ENCODE measurements at places on chromosomes 6 and 20.

GRCh38 chr20:63501818-63502670, 3.2 kb upstream of the EEF1A2 start:
- DNase-seq, result no peak

DNA sequence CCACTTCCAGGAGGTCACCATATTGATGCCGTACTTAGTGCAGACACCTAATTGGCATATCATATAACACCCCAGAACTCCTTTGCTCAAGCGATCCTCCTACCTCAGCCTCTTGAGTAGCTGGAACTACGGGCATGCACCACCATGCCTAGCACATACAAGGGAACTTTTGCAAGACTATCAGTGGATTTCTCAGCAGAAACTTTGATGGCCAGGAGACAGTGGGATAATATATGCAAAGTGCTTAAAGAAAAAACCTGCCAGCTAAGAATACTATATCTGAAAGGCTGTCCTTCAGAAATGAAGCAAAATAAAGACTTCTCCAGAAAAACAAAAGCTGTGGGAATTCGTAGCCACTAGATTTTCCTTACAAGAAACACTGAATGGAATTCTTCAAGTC, 387.1 kb downstream of the DHX35 start:
- DNase-seq, result no peak

GRCh38 chr6:89047473-89047872, 33.1 kb upstream of the PNRC1 start:
- no peak for DNase-seq

DNA sequence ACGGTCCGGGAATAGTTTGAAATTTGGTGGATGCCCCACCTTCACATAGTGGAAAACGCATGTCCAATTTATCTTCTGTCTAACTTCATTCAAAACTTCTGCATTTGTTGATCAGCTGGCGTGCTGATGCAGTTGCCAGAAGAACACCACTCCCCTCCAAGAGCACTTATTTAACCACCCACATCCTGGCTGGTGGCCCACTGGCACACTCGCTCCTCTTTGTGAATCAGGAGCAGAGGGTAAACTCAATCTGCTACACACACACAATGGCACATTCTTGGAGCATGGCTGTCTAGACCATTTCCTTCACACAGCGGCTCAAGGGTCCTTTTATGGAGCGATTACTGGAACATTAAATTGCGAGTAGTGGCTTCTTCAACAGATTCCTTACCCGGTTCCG, 55.1 kb upstream of the CEP162 start:
- no peak for DNase-seq

- DNase-seq, result no peak
Observed at GRCh38 chr6:133099573-133099972, 141.6 kb upstream of the EYA4 start.

DNA sequence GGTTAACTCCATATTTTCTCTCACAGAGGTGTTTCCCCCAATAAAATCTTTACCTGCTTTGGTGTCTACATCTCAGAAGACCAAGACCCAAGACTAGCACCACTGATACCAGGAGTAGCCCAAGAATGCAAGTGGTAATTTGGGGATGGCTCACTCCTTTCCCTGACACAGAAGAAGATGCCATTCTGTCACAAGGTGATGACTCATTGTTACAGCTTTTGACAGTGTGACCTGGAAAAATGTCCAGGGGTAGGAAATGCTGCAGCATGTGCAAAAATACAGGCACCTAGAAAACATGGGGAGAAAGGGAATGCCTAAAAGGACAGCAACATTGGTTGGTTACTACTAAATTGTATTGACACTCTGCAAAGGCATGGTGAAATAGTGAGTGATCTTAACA, 254.0 kb upstream of the GJE1 start:
- no peak for DNase-seq

- DNase-seq, result no peak
Observed at GRCh38 chr6:85404564-85405174, 45.2 kb upstream of the NT5E start.

DNA sequence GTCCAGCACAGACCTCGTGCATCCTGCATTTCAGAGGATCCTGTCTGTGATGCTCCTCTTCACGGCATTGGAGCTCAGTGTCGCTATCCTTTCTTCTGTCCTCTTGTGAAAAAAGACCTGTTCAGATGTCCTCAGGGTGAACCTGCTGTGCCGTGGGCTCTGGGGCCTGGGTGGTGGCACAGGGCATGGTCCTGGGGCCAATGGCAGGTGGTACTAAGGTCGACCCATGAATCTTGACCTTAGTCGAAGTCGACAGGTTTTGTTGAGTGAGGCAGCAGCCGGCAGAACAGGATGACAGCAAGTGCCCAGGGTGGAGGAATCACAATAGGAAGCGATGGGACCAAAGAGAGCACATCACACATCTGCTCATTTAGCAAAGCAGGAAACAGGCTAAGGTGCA, 22.0 kb upstream of the MAS1L start:
- DNase-seq, result no peak

- no peak for DNase-seq
Observed at GRCh38 chr6:85465762-85466161, 15.9 kb downstream of the NT5E start.

- no peak for DNase-seq
Observed at GRCh38 chr6:98092331-98092730, 742.0 kb upstream of the POU3F2 start.

GRCh38 chr6:46655803-46656202, 3.0 kb downstream of the SLC25A27 start:
- no peak for DNase-seq

DNA sequence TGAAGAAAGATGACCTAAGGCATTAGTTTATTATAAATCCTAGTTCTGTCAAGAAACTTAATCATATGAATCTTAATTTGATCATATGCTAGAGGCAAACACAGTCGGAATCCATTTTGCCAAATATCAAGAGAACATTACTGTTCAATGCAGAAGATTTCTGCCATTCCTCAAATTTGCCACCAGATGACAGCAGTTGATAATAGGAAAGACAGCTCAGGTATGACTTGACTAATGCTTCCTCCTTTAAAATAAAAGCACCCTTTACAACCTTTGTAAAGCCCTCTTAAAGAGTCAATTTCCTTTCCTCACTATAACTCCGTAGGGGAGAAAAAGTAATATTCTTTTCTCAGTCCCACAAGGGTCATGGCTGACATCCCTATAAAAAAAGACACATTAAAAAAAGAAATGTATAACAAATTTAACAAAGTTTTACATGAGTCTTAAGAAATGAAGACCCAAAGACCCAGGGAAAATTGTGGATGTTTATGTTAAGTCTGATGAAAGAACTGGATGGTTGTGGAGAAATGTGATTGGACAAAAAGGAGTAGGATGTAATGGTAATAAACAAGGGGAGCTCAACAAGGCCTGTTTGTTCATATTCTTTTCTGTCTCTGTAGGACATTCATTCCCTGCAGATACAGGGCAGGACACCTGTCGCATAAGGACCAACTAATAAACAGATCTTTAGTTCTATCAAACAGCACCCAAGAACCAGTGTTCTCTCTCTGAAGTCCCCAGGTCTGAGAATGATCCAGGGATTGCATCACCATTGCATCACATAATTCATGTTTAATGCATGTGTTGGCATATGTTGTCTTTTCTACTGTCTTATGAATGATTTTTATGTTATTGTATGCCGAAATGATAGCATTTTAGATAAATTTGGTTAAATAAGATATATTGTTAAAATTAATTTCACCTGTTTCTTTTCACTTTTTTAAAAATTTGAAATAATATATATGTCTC, 23.0 kb upstream of the IL17A start:
- no peak for DNase-seq

GRCh38 chr6:47595785-47596184, 102.6 kb upstream of the ADGRF4 start:
- no peak for DNase-seq

GRCh38 chr6:37097335-37097734, 72.6 kb upstream of the PIM1 start:
- DNase-seq, result no peak

GRCh38 chr6:94341173-94341572, 921.8 kb upstream of the EPHA7 start:
- DNase-seq, result no peak

DNA sequence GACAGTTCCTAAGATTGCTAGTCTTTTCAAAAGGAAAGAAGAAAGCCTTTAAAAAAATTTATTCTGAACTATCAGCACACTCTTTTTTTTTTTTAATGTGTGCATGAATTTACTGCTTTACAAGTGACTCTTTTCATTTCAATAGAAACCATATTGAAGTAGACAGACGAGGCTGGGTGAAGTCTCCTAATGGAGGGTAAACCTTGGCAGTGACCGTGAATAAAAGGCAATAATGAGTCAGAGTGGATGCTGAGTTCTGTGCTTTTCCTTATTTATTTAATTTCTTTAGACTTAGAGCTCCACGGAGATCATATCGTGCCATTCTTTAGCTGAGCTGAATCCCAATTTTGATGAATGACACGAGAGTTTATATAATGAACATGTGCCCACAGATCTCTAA, 196.9 kb downstream of the PRL start:
- DNase-seq, result no peak

DNA sequence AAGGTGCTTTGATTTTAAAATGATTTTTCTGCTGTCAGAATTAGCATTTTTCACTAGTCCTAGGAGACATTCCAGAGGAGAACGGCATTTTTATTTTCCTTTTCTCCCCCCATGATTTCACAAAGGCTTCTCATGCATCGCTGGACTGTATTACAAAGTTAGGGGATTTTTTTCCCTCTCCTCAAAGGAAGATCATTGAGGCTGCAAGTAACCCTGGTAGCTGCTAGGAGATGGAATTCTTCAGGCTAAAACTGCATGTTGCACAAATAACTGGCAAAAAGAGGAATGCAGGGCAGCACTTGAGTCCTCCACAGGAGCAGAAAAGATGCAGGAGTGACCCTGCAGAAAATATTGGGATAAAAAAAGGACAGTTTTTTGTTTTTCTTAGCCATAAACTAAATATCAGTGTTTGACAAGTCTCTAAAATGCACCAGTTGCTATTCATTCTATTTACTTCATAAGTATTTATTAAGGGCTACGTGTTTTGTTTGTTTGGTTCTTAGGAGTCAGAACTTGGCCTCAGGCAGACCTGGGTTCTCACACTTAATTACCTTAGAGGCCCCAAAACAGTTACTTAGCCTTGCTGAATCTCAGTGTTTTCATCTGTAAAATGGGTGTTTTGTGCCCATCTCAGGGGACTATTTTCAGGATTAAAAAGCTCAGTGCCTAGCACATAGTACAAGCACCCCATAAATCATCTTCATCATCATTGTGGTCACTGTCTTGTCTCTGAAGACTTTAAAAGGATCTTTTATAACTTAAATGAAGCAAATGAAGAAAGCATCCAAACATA, 144.5 kb upstream of the ID4 start:
- no peak for DNase-seq

DNA sequence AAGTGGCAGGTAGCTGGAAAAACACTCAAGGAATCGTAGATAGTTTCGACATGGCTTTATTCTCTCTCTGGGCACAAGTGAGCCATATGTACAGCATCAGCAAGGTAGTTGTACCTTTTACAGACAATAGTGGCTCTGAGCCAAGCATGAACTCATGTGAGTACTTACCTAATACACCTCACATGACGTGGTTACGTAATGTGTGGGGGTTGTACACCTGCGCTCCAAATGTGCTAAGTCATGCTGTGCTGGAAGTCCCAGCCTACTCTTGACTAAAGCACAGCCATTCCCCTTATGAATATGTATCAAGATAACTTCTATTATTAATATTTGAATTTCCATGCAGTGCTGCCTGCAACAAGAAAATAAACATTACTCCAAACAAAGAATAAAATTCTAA, 78.8 kb upstream of the HMGN3 start:
- no peak for DNase-seq

- DNase-seq, result no peak
Observed at GRCh38 chr6:146990821-146991798, 213.1 kb upstream of the STXBP5 start.

DNA sequence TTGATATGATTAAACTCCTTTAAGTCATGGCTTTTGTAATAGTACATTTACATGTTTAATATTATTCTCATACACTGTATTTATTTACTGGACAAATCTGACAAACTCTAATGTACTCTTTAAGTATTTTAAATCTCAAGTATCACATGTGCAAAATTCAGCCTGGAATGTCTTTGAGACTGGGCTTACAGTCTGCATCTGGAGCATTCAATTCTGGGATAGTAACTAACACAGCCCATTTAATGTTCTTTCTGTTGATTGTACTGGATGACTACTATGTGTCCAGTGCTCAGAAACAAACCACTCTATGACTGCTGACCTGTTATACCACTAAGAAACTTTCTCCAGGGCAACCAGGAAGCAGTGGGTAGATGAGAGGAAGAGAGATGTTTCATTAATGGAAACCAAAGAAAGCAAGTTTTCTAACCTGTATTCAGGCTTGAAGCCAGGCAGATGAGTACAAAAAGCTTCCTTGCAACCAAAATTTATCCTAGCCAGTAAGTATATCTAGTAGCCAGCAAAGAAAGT, 26.8 kb downstream of the FBXL4 start:
- no peak for DNase-seq

DNA sequence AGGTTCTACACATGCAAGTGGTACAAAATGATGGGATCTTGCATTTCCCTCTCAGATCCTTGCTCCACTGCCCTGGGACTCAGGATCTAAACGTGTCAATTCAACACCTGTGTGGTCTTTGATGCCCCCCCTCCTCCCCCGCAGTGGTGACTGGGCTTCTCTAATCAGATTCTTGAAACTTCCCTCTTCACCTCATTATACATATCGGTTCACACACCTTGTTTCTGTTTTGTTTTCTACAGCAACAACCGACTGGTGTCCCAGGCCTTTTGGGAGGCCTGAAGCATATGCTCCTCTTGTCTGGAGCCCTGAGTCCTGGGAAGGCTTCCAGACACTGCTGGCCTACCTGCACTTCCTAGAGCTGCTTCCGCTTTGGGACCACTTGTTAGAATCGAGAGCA, 20.0 kb downstream of the SAMD3 start:
- no peak for DNase-seq
